ENCODE measurements at places on chromosomes 6 and 20.

DNA sequence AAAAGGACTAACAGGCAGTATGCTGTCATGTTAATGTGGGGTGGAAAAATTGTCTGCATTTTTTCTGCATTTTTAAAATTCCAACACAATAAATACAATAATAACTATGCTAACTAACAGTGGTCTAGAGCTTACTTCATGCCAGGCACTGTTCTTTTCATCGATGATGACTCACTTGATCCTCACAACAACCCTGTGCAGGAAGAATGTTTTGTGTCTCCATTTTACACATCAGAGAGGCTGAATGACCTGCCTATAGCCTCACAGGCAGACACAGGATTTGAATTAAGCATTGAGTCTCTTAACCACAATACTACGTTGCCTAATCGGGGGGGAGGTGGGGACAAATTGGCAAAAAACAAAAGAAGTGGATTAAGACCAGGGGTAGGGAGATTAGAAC lies 26.9 kb upstream of the FANCE start:
- peak; percentile 20 for DNase-seq

DNA sequence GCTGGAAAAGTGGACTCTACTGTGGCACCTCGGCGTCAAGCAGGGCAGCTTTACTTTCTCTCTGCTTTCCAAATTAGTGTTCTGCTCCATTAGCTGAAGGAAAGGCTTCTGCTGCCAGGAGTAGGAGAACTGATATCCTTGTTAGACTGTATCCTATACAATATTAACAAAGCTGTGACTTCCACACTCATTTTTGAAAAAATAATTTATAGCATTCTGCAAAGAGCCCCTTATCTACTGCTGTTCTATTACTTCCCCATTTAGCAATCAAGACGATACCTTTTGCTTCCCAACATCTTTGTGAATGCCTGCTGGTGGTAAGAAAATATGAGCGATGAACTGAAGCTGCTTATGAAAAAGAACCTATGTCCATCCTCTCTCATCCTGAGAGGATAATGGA lies 151.1 kb downstream of the UBE3D start:
- DNase-seq, result no peak

DNA sequence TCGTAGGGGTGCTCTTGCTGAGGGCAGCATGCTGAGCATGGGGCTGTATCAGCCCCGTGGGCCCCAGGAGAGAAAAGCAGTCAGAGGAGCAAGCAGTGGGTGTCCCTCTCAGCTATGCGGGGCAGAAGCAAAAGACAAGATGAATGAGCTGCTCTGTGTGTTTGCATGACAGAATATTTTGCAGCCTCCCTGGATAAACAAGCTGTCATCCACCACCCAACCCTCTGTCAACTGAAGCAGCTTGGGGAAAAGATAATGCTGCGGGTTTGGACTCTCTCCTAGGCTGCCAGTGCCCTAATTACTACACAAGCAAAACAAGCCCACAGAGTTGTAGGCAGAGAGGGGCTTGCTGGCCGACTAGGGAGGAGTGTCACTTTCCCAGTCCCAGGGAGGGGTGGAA lies 82.3 kb upstream of the PTPRT start:
- DNase-seq, result no peak

- no peak for DNase-seq
Observed at GRCh38 chr6:164216368-164216767, 801.9 kb downstream of the QKI start.

- DNase-seq, result no peak
Observed at GRCh38 chr6:34934516-34934915, 45.5 kb downstream of the ANKS1A start.

- DNase-seq, result no peak
Observed at GRCh38 chr20:24373372-24373771, 96.1 kb upstream of the SYNDIG1 start.

GRCh38 chr6:119533603-119534279 lies 184.2 kb upstream of the MAN1A1 start:
- DNase-seq, result peak; percentile 83

GRCh38 chr6:104718672-104719071 lies 141.0 kb downstream of the HACE1 start:
- no peak for DNase-seq

DNA sequence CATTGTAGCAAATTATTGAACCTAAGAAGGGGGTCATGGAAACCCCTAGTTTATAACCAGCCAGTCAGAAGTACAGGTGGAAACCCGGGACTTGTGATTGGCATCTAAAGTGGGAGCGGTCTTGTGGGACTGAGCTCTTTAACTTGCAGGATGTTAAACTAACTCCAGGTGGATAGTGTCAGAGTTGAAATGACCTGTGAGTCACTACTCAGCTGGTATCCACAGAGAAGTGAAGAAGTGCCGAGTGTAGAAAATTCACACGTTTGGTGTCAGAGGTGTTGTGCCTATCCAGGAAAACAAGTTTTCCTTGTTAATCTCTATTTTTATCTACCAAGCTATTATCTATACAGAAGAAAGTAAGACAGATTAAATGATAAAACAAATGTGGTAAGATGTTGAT lies 179.7 kb downstream of the ADGRG6 start:
- no peak for DNase-seq

DNA sequence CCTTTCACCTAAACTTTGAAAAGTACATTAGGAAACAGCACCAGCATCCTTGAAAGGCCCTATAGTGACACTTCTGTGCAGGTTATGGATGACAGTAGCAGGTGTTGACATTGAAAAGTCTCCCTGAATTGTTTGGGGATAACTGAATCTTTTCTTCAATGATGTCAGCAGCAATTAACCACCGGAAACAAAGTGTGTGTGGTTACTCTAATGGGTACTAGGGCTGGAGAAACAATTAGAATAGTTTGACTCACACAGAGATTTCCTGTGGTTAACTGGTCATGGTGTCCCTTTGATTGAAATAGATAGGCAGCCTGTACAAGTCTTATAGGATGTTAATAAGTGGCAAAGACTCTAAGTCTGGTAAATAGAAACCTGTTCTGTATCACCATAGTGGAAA lies 189.1 kb downstream of the TBX18 start:
- DNase-seq, result peak; percentile 86

- peak; percentile 97 for DNase-seq
Observed at GRCh38 chr6:30885999-30886896, 1.9 kb downstream of the DDR1 start.

DNA sequence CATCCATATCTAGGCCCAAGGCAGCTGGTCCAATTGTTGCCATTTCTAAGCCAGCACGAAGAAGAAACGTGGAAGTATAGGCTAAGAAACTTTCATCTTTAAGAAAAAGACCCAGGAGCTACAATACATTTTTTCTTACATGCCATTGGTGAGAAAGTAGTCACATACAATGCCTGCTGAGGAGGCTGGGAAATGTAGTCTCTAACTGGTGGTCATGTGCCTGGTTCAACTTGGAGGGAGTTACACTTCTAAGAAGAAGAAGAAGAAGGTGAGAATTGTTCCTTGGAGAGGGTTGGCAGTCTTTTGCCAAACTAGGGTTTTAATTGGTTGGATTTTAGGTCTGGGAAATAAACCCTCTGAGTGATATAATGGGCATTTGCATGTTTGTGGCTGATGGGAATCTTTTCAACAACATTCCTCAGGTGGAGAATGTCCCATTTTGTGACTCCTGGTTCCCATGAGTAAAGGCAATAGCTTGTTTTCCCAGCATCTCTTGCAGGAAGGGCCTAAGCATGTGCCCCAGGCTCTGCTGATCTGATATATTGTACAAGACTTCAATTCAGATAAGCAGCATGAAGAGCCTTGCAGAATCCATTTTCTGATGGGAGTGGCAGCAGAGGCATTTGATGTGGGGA lies 47.0 kb upstream of the PREP start:
- DNase-seq, result no peak
